ENCODE measurements at places on chromosomes 2 and 18.

DNA sequence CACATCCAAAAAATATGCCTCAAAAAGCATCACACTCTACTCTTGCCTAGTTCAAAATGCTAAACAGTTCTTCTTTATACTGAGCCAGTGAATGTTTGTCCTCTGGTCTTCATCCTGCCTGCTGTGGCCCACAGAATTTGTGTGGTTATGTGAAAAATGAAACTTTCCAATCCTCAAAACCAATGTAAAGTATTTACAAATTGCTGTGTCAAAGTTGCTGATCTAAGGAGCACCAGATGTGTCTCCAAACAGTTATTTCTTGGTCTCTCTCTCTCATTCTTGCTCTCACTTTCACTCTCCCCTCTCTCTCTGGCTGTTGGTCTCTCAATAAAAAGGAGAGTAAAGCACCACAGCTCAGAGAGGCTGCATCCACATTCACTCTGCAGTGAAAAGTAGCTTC lies 23.0 kb downstream of the EPHA4 start:
- no peak for DNase-seq
- H3K36me3 ChIP-seq: no peaks in the 10 kb centered on the region
- no peak overlapping the region for H3K4me3 ChIP-seq
- no peaks in the 10 kb centered on the region for H3K27me3 ChIP-seq
- peaks cover 21% of the 10 kb centered on the region for H3K4me1 ChIP-seq

DNA sequence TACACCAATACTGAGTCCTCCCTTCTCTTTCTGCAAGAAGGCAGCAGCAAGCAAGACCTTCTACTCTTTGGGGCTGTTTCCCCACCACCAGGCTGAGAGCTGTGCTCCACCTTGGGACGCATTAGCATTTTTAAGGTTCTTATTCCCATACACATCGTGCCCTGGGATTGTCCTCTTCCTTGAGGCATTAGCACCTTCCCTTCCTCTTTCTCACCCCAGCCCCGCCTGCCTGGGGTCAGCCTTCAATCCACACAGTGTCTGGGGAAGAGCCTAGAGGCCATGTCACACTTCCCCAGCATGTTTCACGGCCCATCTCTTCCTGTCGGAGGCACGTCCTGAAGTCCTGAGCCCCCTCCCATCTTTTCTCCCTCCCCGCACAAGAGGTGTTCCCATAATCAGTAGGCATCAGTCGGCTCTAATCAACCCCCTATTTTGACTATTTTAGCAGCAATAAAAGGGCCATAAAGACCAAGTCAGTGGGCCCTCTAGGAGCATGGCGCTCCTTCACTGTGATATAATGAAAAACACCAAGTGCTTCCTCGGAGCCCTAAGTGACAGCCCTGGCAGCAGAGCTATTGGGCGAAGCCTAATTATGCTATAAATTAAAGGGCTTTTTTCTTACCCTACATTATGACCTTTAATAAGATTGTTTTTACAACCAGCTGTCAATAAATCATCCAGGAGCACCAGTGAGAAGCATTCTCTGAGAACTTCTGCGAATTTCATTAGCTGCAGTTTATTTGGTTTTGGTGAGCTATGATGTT lies 55.0 kb upstream of the PKDCC start:
- H3K4me1 ChIP-seq: no peaks in the 10 kb centered on the region
- no peak overlapping the region for H3K27ac ChIP-seq
- H3K36me3 ChIP-seq: no peaks in the 10 kb centered on the region
- no peak for DNase-seq
- H3K4me3 ChIP-seq: no peak overlapping the region
- H3K27me3 ChIP-seq: peaks cover 18% of the 10 kb centered on the region

- DNase-seq: no peak
- no peak overlapping the region for H3K27ac ChIP-seq
- H3K36me3 ChIP-seq: peaks cover 4% of the 10 kb centered on the region
- peaks cover 7% of the 10 kb centered on the region for H3K4me1 ChIP-seq
Observed at GRCh38 chr2:225282858-225283710, 116.4 kb upstream of the NYAP2 start.

DNA sequence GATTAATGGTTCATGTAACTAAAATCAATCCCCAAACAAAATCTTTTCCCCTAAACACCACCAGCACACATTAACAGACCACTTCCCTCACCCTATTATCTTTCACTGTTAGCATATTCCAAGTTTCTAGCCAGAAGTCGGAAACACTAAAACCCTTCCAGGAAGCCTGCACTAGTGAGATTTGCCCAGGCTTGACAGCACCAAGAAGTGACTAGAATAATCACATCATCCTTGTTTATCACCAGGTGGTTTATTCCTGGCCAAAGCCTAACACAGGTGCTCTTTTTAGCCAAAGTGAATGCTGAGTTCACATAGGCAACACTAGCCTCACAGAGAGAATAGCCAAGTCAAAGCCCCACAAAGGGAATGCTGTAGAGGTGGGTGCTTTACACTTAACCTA lies 221.2 kb upstream of the HNRNPA3 start:
- no peaks in the 10 kb centered on the region for H3K4me1 ChIP-seq
- no peaks in the 10 kb centered on the region for H3K36me3 ChIP-seq
- no peak overlapping the region for H3K4me3 ChIP-seq
- no peak overlapping the region for H3K27ac ChIP-seq
- DNase-seq: no peak

DNA sequence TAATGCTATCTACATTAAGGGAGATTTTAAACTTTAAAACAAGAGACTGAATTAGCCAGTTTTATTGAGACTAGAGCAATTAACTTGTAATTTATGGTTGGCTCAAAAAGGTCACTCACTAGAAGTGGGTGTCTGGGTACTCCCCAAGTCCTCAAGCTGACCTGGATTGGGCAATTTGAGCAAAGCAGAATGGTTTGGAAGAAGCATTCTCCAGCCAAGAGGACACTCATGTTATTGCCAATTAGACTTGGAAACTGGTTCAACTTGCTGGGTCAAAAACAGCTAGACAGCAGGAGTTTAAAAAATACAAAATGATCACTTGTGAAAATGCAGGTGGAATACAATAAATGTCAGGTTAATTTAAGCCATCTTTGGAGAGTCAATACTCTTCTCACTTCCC lies 29.5 kb upstream of the MYO1B start:
- DNase-seq: no peak
- H3K4me3 ChIP-seq: no peak overlapping the region
- H3K4me1 ChIP-seq: peaks cover 10% of the 10 kb centered on the region
- peaks cover 6% of the 10 kb centered on the region for H3K27me3 ChIP-seq

- H3K36me3 ChIP-seq: peaks cover 2% of the 10 kb centered on the region
- peaks cover 8% of the 10 kb centered on the region for H3K27me3 ChIP-seq
- H3K4me3 ChIP-seq: no peak overlapping the region
- no peak overlapping the region for H3K27ac ChIP-seq
Observed at GRCh38 chr2:71746946-71747501, 293.7 kb downstream of the DYSF start.

DNA sequence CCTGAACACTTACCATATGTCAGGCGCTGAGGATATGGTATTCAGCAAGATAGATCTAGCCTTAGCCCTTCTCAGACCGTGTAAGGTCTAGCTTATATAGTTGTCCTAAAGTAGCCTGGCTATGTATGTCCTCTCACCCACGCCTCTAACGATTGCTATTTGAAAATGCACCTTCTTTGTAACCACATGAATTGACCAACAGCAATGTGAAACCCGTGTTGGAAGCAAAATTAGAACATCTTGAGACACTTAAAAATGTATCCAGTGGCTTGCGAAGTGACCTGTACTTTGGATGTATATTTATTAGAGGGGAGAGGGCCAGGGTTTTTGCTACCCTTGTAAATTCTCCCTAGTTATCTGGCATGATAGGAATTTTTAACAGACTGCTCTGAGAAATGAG lies 860.0 kb upstream of the ZEB2 start:
- no peak overlapping the region for H3K27ac ChIP-seq
- H3K36me3 ChIP-seq: no peaks in the 10 kb centered on the region
- H3K27me3 ChIP-seq: no peaks in the 10 kb centered on the region
- H3K4me3 ChIP-seq: no peak overlapping the region
- H3K4me1 ChIP-seq: no peaks in the 10 kb centered on the region

DNA sequence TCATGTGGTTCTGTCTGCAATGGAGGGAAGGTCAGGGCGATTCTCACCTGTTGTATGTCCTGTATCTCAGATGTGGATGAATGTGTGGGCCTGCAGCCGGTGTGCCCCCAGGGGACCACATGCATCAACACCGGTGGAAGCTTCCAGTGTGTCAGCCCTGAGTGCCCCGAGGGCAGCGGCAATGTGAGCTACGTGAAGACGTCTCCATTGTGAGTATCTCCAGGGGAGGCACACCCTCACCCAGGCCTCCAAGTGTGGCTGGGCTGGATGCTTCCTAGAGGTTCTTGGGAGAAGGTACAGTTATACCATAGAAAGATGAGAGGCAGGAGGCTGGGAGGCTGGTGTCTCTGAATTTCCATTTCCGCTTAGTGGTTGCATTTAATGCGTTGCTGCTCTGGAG lies 46.9 kb downstream of the FBLN7 start:
- peaks cover 17% of the 10 kb centered on the region for H3K4me1 ChIP-seq
- no peak overlapping the region for H3K4me3 ChIP-seq
- no peaks in the 10 kb centered on the region for H3K36me3 ChIP-seq
- peaks cover 2% of the 10 kb centered on the region for H3K27me3 ChIP-seq

DNA sequence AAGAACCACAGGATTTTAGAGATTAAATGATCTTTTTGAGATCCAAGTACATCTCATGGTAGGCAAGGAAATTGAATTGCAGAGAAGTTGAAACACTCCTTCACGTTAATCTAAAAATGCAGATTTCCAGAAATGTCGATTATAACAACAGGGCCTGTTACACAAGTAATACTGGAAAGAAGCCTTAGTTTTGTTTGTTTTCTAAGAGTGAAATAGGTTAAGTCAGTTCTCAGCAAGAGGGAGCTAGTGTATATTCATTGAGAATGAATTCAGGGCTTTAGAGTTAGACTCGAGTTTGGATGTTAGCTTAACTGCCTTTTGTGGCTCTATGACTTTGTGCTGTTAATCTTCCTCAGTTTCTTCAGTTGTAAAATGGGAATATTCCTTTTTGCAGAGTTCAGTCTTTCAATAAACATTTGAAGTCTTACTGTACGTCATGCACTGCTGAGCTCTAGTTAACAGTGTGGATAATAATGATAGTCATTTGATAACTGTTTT lies 926 bp downstream of the NDUFV2 start:
- H3K36me3 ChIP-seq: peaks cover 8% of the 10 kb centered on the region
- peaks cover 34% of the 10 kb centered on the region for H3K4me1 ChIP-seq
- no peaks in the 10 kb centered on the region for H3K27me3 ChIP-seq

DNA sequence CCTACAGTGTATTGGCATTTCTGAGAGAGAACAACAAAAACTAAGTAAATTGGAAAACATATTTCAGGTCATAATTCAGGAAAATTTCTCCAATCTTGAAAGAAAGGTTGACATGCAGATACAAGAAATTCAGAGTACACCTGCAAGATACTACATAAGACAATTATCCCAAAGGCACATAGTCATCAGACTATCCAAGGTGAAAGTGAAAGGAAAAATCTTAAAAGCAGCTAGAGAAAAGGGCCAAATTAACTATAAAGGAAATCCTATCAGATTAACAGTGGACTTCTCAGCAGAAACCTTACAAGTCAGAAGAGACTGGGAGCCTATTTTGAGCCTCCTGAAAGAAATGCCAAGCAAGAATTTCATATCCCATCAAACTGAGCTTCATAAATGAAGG lies 449.0 kb upstream of the MMADHC start:
- no peak for DNase-seq
- no peaks in the 10 kb centered on the region for H3K36me3 ChIP-seq
- H3K4me3 ChIP-seq: no peak overlapping the region
- H3K27ac ChIP-seq: no peak overlapping the region

DNA sequence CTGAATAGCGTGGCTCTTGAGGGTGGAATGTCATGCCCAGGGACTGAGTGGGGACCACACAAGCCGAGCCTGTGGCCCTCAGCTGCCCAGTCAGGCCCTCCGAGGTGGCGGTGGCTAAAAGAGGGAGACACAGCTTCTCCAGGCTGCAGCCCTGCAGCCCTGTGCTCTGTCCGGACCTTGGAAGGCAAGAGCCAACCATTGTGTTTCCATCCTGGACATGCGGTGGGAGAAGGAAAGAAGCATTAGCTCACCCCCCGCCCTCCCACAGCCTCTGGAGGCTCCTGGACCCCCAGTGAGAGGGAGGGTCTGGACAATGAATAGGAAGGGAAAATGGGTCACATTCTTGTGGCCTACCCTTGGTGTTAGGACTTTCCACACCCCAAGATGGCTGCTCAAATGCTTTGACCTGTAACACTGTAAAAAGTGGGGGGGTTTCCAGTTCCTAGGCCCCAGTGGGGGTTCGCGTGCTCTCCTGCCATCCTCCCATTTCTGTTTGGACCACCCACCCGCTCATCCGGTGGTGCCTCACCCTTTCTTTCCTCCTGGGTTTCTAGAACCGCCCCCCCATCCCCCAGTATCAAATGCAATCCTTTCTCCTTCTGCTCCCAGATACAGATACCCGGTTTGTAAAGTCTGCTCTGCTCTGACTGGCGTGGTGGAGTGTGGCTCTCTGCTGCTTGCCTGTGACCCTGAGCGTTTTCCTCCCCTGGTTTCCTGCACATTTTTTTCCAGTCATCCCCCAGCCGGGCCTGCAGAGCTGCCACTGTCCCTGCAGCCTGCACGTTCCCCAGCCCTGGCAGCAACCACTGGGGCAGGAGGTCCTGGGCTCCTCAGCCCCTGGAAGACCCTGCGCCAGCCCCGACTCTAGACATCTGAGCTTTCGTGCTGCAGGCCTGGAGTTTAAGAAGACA lies 36.3 kb upstream of the SMAD7 start:
- H3K36me3 ChIP-seq: no peaks in the 10 kb centered on the region
- peaks cover 6% of the 10 kb centered on the region for H3K27me3 ChIP-seq
- no peak overlapping the region for H3K4me3 ChIP-seq

DNA sequence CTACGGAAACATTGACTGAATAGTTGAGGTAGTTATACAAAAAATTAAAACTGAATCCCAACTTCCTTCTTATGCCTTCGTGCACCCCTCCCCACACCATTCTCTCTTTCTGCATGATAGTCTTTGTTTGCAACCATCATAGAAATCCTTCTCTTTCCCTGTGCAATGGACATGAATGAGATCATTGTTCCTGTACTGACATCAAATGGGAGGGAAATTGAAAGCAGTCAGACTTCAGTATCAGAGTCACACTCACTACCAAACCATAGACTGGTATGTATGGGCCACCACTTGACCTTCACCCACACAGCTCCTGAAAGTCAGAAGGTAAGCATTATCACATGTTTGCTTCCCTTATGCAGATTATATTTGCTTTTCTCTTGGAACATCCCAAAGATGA lies 782.8 kb downstream of the BCL11A start:
- H3K36me3 ChIP-seq: no peaks in the 10 kb centered on the region
- H3K4me1 ChIP-seq: no peaks in the 10 kb centered on the region
- no peak overlapping the region for H3K27ac ChIP-seq
- peaks cover 5% of the 10 kb centered on the region for H3K27me3 ChIP-seq

- no peak overlapping the region for H3K4me3 ChIP-seq
- DNase-seq: no peak
- peak overlapping the region; percentile 68 for H3K27ac ChIP-seq
Observed at GRCh38 chr2:208280234-208280633, 14.2 kb downstream of the PIKFYVE start.

GRCh38 chr2:27587025-27587424 lies 4.2 kb downstream of the ZNF512 start:
- H3K27me3 ChIP-seq: no peaks in the 10 kb centered on the region
- no peak overlapping the region for H3K4me3 ChIP-seq

DNA sequence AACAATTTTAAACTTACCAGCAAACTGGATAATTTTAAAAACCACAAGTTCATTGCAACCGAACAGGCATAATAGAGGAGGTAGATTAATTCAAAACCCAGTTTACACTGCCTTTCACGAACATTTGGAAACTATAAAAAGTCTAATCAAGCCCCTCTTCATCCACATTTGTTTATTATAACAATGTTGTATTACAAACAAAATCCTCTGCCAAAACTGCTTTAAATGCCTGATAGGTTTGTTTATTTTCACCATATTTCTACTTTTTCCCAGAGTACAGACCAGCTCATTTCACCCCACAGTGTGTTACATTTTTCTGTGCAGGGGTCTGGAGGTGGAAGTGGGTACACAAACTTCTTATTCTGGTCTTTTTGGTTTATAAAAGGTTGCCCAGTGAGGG lies 184.2 kb downstream of the OSR1 start:
- H3K27me3 ChIP-seq: no peaks in the 10 kb centered on the region
- no peak overlapping the region for H3K4me3 ChIP-seq
- no peak for DNase-seq
- no peak overlapping the region for H3K27ac ChIP-seq

Measured in memory B cell (primary cell).